Mesothelial cell of epicardium (in vitro differentiated cells): ENCODE measurements at places on chromosomes 2 and 18. TPM values are rescaled to one million over a fixed set of nuclear protein-coding genes. Genes with fewer than 3 reads are reported as not detected.

GPR75 gene
- total RNA-seq, result 3.7 to 5.2 TPM (median 4.8 TPM) in 3 replicates

CFC1 gene
- total RNA-seq, result not detected in 3 replicates

PCARE gene
- 0.07 to 0.22 TPM (median 0.09 TPM) in 3 replicates for total RNA-seq

SKA1 gene
- total RNA-seq, result 5.0 to 5.9 TPM (median 5.5 TPM) in 3 replicates

PROM2 gene
- total RNA-seq, result 20.3 to 23.5 TPM (median 22.1 TPM) in 3 replicates

HOXD4 gene
- 0.67 to 1.4 TPM (median 1.3 TPM) in 3 replicates for total RNA-seq

C2orf80 gene
- total RNA-seq, result not detected in 3 replicates

MAP2 gene
- 5.5 to 7.2 TPM (median 6.9 TPM) in 3 replicates for total RNA-seq

- no peak for DNase-seq
Measured at GRCh38 chr2:23757686-23758433, 169.1 kb downstream of the ATAD2B start.

DNA sequence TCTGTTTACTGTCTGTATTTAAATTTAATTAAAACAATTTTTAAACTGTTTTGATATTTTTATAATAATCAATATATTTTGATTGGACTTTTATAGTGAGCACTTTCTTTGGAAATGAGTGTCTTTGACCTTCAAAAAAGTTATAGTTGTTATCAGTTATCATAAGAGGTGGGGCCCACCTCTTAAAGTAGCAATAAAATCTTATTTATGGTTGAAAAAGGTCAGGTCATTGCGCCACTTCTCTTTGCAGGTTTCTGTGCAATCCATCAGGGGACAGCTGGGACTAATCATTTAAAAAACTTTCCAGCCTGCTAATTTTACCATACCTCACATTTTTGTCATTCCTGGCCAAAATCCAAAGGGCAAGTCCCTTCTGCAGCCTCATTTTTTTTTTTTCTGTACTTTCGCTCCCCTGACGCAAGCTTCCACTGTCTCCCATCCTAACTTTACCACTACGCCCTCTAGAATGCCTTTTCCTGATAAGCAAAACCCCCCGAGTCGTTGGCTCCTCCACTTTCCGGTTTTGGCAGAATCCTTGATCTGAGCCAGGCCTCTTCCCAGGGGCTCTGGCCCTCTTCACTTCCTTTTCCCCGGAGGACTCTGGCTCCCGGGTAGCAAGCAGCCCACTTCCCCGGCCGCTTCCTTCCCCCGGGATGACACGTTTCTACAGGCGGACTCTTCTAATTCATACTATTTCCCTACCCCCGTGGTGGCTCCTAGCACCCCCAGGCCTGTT lies 1.1 kb upstream of the SEH1L start:
- peak; percentile 24 for DNase-seq

- no peak for DNase-seq
Measured at GRCh38 chr2:135820003-135820618, 16.9 kb downstream of the LCT start.

- DNase-seq, result no peak
Measured at GRCh38 chr2:104856086-104856972, 2.4 kb downstream of the POU3F3 start.

- DNase-seq, result no peak
Measured at GRCh38 chr2:58558881-58559280, 317.8 kb upstream of the FANCL start.

GRCh38 chr2:675460-675859 lies 1.7 kb downstream of the TMEM18 start:
- DNase-seq, result no peak

GRCh38 chr2:8216397-8216796 lies 465.5 kb upstream of the ID2 start:
- no peak for DNase-seq

GRCh38 chr18:32888306-32888705 lies 115.5 kb upstream of the KLHL14 start:
- DNase-seq, result no peak

DNA sequence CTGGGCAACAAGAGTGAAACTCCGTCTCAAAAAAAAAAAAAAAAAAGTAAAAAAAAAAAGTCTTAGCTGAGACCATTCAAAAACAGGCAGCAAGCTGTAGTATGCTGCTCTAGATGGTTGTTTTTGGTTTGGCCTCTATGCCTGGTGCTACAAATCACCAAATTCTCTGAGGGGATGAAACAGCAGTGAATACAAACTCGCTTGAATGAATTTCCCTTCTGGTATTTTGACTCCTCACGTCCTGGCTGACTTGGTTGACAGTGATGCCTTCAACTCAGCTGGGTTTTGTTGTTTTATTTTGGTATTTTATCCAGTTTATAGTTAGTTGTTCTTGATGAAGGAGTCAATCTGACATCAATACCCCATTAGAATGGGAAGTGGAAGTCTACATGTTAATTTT lies 3.3 kb upstream of the TCF7L1 start:
- DNase-seq, result no peak

DNA sequence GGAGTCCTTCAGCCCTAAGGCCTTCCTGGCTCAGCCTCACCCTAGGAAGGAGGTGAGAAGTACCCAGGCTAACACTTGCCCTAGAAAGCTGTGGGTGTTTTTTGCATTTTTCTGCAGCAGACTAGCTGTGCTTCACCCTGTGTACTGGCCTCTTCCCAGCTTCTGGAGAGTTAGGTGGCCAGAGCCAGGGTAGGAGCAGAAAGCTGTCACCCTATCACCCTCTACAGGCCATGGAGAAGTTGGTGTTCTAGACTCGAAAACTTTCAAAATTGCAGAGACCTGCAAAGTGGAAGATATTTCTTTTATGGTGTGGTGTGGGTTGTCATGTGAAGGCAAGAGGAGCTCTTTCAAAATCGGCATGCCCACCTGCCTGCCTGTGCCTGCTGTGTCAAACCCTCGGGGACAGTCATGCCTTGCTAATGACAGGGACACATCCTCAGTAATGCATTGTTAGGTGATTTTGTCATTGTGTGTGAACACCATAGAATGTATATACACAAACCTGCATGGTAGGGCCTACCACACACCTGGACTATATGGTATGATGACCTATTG lies 29.8 kb downstream of the EHD3 start:
- DNase-seq, result no peak

DNA sequence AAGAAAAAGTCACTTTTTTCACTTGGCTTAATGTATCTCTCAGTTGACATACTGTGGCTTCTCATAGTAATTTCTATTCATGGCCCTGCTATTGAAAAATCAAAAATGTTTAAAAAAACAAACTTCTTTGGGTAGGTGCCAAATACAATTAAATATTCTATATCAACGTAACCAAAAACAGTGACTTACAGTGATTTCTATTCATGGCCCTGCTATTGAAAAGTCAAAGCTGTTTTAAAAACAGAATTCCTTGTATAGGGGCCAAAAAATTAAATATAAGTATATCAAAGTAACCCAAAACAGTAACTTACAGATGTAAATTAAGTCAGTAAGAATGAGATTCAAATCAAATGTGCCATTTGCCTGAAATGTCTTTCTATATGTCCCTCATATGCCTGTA lies 31.4 kb upstream of the CD302 start:
- DNase-seq, result no peak

DNA sequence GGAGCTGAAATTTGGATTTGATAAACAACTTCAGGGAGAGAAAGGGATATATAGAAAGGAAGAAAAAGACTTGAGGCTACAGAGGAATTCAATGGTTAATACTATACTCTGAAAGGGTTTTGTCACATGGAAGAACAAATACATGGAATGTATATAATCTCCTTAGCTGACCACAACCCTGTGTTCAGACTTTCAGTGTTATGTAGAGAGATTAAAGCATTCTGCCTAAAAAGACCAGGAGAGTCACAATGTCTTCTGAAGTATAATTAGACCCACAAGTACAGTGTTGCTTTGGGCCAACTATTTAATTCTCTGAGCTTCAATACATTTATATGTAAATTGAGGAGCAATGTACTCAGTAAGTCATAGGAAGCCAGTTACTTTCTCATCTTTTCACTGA lies 123.8 kb upstream of the FSHR start:
- no peak for DNase-seq

- no peak for DNase-seq
Measured at GRCh38 chr2:223822818-223823217, 14.6 kb downstream of the AP1S3 start.

DNA sequence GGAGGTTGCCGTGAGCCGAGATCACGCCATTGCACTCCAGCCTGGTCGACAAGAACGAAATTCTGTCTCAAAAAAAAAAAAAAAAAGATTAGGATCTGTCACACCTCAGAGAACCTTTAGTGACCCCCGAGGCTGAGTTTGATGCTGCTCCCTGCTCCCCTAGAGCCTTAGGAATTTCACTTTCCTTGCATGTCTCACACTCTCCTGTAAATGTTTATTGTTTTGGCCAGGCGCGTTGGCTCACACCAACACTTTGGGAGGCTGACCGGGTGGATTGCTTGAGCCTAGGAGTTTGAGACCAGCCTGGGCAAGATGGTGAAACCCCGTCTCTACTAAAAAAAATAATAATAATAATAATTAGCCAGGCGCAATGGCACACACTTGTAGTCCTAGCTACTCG lies 31.5 kb downstream of the SRSF7 start:
- DNase-seq, result no peak

GRCh38 chr18:34710934-34711333 lies 836 bp downstream of the DTNA start:
- DNase-seq, result no peak

- DNase-seq, result no peak
Measured at GRCh38 chr18:23703057-23703986, 14.1 kb downstream of the LAMA3 start.

DNA sequence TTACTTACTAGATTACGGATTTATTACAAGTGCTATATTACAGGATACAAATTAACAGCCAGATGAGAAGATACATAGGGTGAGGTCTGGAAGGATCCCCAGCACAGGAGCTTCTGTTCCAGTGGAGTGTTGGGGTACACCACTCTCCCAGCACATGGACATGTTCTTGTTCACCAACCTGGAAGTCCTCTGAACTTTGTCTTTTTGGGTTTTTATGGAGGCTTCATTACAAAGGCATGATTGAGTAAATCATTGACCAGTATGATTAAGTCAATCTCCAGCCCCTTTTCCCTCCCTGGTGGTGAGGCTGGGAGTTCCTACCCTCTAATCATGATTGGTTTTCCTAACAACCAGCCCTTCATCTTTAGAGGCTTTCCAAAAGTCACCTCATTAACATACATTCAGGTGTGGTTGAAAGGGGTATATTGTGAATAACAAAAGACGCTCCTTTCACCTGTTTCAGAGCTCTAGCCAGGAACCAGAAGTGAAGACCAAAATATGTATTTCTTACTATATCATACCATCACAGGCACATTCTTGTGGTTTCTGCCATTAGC lies 38.3 kb downstream of the APLF start:
- DNase-seq, result no peak

- no peak for DNase-seq
Measured at GRCh38 chr18:24031318-24031717, 16.8 kb downstream of the TTC39C start.

DNA sequence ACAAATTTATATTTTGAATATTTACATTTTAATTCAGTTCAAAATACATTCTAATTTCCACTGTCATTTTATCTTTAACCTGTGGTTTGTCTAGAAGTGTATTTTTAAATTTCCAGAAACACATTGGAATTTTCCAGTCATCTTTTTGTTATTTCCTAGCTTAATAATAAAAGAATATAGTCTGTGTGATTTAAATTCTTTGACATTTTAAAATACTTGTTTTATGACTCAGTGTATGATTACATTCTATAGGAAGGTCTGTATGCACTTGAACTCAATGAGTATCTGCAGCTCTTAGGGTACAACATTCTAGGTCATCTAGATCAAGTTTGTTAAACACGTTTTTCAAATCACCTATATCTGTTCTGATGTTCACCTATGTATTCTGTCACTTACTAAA lies 88.3 kb upstream of the MBOAT2 start:
- no peak for DNase-seq

DNA sequence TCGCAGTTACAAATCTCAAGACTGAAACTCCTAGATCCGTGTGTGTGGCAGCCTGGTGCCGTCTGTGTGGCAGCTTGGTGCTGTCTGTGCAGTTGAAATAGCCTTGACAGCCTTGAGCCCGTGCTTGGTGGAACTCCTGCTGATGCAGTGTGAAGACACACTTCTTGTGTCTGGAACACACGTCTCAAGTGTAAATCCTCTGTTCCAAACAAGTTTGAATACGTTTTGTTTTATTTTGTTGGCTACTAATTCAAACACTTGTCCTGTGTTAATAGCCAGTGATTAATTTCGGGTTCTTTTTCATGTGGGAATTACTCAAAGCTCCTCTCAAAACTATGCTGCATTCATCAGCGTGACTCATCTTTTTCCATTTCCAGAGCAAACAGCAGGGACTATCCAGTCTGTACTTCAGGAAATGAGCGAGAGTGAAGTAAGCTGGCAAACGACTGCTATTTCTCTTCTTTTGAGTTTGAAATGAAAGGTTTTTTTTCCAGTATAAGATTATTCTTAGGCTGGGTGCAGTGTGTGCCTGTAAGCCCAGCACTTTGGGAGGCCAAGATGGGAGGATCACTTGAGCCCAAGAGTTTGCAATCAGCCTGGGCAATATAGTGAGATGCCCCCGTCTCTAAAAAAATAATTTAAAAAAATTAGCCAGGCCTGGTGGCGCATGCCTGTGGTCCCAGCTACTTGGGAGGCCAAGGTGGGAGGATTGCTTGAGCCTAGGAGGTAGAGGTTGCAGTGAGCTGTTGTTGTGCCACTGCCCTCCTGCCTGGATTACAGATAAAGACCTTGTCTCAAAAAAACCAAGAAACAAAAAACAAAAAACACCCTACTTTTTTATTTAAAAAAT lies 152.9 kb downstream of the SPP2 start:
- DNase-seq, result no peak

DNA sequence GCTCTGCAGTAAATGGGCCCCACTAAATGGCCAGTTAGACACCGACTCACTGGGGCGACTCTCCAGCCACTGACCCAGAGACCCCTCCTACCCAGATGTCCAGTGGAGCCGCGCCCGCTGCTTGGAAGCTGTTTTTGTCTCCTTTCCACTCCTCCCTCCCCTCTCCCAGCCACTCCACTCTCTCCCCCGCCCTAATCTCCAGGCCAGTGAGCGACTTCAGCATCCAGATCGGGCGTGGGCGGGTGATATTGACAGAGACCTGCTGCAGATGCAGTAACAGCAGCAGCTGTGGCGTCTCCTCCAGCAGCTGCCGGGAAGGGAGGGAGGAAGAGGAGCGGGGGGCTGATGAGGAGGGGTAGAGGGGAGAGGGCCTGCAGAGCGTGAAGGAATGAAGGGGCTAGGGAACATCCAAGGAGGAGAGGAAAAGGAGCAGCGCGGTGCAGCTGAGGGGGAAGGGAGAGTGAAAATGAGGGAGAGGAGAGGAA lies at the start of gene SCN7A:
SCN7A (minus strand) TSS at position 110 of the 485 bp plus-strand sequence. CDS start 16,553 bp downstream, outside the sequence.
- peak; percentile 66 for DNase-seq

DNA sequence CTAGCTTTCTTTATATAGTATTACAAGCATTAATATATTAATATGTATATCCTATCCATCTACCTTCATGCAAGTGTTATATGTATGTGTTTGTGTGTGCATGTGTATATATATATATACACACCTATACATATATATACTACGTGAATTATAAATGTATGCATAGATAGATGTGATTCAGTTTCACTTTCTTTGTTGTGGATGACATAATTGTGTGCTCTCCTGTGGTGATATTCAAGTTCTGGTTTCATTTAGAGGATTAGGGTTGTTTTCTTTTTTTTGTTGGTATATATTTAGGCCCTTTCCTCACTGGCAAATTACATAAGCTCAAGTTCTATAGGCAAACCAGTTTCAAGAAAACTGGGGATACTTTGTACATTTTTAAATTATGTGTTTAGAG lies 225.7 kb upstream of the FANCL start:
- no peak for DNase-seq

GRCh38 chr2:185978634-185979407 lies 240.2 kb downstream of the FSIP2 start:
- no peak for DNase-seq

- no peak for DNase-seq
Measured at GRCh38 chr2:154692927-154693326, 5.6 kb upstream of the KCNJ3 start.
